ENCODE measurements at places on chromosomes 7 and 10.

DNA sequence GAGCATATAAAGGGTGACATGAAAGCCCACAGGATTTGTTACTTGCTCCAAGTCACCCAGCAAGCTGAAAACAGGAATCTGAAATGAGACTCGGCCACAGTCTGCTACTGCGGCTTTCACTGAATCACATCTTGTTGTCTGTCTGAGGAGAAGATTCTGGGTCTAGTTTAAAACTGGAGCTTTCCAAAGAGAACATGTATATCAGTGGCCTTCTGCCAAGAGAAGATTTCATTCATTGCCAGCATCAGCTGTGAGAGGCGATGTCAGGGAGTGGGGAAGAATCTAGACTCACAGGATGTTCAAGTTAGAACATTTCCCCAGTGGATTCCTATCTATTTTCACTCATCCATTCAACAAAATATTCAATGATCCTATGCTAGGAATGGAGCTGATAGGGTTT, 122.8 kb downstream of the GALNT17 start:
- DNase-seq: no peak

DNA sequence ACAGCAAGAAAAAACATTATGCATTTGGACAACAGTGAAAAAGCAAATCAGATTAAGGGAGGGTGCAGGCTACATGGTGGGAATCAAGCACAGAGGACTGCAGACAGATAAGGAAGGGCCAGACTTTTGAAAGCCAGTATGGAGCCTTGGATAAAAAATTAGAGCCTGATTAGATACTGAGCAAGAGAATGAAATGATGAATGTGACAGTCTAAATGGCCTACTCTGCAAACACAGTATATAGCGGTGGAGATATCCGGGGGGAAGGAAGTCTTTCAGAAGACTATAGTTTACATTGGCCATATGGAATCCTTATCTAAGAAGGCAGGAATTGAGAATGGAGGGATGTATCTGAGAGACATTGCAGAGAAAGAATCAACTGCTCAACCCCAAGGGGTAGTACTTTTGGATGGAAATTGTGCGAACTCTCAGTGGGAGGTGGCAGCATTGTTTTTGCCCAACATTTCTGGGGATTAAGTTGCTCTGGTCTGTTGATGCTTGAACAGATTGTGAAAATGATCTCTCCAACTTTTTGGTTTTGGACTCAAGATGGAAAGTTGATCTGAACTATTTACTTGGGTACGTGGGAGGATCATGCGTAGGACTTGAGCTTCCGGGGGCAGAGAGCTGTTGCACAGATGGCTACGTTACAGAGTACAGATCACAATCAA, 39.4 kb upstream of the CHCHD3 start:
- no peak for DNase-seq

- DNase-seq: no peak
These were observed 29.5 kb downstream of the MDH2 start for GRCh38 chr7:76077435-76077834.

- no peak for DNase-seq
These were observed 4.0 kb downstream of the GNGT1 start for GRCh38 chr7:93910076-93910994.

DNA sequence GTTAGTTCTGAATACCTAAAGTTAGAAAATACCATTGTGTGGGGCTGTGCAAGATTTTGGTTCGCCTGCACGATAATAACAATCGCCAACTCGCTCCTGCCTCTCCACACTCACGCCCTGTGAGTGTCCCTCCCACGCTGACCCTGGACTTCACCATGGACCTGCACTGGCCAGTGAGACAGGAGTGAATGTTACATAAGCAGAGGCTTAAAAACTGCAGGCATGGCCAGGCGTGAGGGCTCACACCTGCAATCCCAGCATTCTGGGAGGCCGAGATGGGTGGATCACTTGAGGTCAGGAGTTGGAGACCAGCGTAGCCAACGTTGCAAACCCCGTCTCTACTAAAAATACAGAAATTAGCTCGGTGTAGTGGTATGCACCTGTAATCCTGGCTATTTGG, 68.4 kb downstream of the TCERG1L start:
- no peak for DNase-seq

DNA sequence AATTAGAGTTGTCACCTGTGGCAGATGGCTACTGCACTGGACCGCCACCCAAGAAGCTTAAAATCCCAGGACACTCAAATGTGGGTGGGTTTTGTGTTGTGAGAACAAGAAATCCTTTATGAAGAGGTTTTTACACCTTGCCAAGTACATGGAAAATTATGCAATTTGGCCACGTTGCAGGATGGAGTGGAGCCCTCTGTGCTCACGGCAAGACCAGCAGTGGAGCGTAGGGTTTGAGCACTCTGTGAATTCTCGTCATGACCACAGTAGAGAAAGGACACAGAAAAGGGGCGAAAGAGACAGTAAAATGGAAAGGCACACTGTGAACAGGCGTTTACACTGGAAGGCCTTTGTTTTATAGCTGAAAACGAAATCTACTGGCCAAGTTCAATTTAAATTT, 222.6 kb downstream of the ADARB2 start:
- DNase-seq: no peak

- no peak for DNase-seq
These were observed 48.8 kb upstream of the EXOC6 start for GRCh38 chr10:92799568-92799967.

GRCh38 chr10:47260505-47261111, 39.4 kb upstream of the GDF10 start:
- DNase-seq: no peak

DNA sequence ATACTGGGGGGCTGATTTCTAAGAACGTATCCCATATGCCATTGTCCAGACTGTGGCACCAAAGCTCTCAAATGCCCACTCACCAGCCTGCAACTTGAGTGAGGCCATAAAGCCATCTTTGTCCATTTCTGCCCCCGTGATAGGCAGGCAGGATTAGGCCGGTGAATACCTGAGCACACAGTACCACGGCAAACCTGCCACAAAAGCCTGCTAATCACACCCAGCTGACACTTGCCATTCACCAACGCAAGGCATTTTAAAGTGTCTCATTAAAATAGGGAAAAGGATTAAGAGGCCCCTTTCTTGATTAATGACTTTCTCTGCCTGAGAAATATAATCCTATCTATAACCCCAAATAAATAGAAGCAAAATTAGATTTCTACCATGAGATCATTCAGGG, 111.4 kb upstream of the NANOS1 start:
- no peak for DNase-seq

- DNase-seq: no peak
These were observed 48.3 kb upstream of the TMEM236 start for GRCh38 chr10:17703706-17704105.

- no peak for DNase-seq
These were observed 201.9 kb upstream of the AGK start for GRCh38 chr7:141349338-141349737.

DNA sequence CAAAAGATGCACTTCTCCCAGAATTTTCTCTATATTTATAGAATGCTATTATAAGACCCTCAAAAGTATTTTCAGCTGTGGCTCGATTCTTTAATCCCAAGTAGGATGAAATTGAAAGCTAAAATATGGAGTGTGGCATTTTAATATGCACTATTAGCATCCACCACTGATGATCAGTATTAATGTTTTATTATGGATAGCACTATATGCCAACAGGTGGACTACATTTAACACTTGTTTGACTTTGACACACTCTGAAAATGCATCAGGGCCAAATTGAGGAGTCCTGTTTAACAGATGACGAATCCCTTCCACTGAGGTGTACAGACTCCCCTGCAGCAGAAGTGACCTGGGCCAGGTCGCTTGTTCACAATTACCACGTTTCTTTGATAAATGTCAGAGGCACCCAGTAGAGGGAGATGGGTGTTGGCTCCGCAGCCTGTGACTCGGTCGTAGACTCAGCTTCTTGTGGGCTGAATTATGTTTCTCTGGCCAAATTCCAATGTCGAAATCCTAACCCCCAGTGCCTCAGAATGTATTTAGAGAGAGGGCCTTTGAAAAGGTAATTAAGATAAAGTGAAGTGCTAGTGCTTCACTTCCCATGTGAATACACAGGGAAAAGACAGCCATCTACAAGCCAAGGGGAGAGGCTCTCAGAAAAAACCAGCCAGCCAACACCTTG, 48.1 kb downstream of the WIPF3 start:
- DNase-seq: no peak
